ENCODE measurements at places on chromosomes 2 and 18.

- no peak for DNase-seq
Measured at GRCh38 chr2:240295256-240296103, 140.0 kb upstream of the GPC1 start.

- DNase-seq: no peak
Measured at GRCh38 chr2:163719331-163719730, 16.5 kb downstream of the FIGN start.

DNA sequence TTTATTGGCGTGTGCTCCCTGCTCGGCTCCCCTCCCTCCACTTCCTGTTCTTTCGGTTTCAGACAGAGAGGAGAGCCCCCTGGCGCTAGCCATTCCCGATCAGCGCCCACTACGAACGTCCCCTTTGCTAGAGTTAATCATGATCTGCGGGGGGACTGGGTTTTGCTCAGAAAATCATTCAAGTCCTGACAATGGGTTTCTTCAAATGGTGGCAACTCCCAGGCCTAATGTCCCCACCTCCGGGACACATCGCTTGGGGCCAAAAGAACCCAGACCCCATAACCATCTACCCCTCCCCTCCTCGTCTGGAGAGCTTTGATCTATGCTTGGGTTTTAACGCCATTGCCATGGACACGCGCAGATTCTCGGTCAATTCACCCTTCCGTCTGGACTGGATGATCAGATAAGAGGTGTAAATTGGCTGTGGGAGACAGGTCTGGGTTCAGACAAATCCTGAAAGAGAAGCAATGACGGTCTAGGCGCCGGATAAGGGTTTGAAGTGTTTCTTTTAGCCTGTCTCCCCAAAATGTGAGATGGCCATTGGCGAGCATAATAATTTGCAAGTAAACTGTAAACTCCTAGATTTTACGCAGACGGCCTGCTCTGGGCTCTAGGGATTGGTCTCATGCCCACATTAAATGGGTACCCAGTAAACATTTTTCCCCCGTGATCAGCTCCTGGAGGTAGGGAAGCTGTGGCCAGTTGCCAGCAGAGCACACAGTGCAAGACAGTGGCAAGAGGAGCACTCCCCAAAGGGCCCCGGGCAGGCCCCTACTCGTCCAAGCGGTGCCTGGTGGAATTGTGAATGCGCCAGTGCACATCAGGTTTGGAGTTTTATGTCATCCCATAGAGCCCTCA is 4.7 kb downstream of the NRP2 start:
- no peak for DNase-seq

DNA sequence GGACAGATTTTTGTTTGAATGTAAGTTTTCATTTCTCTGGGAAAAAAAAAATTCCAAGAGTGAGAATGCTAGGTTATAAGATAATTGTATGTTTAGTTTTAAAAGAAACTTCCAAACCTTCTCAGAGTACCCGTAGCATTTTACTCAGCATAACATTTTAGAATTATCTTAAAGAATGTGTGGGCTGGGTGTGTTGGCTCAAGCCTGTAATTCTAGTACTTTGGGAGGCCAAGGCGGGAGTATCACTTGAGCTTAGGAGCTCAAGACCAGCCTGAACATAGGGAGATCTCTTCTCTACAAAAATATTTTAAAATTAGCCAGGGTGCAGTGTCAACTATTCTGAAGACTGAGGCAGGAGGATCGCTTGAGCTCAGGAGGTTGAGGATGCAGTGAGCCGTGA is 57.4 kb upstream of the RMP24 start:
- DNase-seq: no peak

GRCh38 chr2:185268651-185269050 is 470.0 kb upstream of the FSIP2 start:
- DNase-seq: no peak

GRCh38 chr2:171320208-171320621 is 113.6 kb downstream of the METTL8 start:
- no peak for DNase-seq

- no peak for DNase-seq
Measured at GRCh38 chr18:2920546-2921343, 73.9 kb downstream of the EMILIN2 start.

GRCh38 chr2:184452907-184453306 is 145.4 kb upstream of the ZNF804A start:
- DNase-seq: no peak
